ENCODE measurements at places on chromosomes 3 and 15.

GRCh38 chr3:139970526-139970925, 35.5 kb downstream of the CLSTN2 start:
- DNase-seq = no peak

DNA sequence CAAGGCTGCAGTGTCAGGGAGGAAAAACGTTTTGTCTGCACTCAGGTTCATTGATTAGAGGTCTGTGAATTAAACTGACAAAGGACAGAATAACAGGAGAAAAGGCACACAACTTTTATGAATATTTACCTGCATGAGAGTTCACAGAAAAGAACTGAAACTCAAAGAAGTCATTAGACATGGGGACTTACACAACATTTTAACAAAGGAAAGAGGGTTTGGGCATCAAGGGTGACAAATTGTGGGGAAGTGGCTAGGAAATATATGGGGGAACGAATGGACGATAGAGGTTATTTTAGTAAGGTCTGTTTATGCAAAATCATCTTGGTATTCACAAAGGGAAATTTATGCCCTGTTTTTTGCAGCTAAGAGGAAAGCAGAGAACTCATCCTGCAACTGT, 65.6 kb upstream of the C15orf39 start:
- no peak for DNase-seq

GRCh38 chr15:95304151-95304946, 1026.2 kb upstream of the NR2F2 start:
- DNase-seq = no peak

DNA sequence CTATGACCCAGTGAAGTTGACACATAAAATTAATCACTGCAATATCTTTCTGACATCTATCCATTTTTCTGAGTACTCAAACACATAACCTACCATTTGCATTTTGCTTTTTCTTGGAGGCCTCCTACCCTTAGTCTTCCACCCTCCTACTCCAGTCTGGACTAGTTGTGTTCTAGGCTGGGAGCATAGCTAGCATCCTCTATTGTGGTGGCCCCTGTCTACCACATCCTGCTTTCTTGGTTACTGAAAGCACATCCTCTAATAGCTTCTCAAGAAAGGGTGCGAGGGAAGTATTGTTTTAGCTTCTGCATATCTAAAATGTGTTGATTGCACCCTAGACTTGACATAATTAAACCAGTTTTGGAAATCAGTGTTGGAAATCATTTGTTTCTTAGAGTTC, 176.5 kb downstream of the THSD4 start:
- DNase-seq = no peak

DNA sequence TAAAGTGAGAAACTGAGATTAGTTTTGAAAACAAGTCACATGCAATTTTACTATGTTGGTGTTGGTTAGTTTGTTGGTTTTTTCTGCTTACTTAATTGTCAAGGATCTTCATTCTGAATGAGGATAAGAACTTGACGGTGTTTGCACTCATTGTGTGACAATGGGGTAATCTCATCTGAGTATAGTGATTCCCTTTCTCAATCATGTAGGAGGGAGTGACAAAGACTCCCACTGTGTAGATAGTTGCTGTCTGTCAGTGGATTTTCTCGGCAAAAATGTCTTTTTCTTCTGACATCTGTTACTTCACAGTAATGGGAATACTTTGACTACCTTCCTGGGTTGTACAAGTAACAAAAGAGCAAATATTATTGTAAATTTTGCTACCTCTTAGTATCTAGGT, 23.5 kb downstream of the KCNH8 start:
- no peak for DNase-seq

Data from neural crest cell (in vitro differentiated cells).